ENCODE measurements at places on chromosomes 11 and 22. TPM values are rescaled to one million over a fixed set of nuclear protein-coding genes. Genes with fewer than 3 reads are reported as not detected.

ARHGAP20 gene
- 0.38 TPM for total RNA-seq

VWCE gene
- 7.7 TPM for total RNA-seq

KCTD14 gene
- total RNA-seq = 0.34 TPM

DGCR6 gene
- 2.5 TPM for total RNA-seq

ABCC8 gene
- total RNA-seq = not detected
